ENCODE measurements at places on chromosomes 16 and 17.

DNA sequence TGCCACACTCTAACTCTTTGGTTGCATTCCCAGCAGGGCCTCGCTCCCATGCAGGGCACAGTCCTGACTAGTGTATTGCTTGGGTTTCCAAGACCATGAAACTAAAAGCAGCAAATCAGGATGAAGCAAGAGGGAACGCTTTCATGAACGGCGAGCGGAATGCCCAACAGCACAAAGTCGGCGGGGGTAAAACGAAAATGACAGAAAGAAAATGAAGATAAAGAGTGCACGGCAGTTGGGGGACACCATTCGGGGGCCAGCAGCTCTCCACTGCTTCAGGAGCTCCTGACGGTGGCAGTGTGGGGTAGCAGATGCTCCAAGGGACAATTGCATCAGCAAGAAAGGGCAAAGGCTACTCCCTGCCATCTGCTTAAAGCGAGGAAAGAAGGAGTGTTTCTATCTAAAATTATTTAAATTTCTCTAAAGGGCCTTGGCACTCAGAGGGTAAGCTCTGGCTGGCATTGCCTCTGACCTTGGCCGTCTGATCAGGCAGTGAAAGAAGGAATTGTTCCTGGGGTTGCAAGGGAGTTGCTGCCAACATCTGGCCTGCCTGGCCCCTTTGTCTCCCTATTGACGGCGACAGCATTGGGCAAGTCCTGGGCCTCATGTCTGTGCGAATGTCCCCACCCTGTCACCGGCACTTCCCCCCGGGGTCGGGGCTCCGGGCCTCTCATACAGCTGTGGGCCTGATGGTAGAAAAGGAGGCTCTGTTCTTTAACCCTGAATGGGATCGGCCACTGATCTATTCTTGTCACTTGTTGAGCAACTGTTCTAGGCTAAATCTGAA, 138.2 kb downstream of the CMIP start:
- no peak for DNase-seq

DNA sequence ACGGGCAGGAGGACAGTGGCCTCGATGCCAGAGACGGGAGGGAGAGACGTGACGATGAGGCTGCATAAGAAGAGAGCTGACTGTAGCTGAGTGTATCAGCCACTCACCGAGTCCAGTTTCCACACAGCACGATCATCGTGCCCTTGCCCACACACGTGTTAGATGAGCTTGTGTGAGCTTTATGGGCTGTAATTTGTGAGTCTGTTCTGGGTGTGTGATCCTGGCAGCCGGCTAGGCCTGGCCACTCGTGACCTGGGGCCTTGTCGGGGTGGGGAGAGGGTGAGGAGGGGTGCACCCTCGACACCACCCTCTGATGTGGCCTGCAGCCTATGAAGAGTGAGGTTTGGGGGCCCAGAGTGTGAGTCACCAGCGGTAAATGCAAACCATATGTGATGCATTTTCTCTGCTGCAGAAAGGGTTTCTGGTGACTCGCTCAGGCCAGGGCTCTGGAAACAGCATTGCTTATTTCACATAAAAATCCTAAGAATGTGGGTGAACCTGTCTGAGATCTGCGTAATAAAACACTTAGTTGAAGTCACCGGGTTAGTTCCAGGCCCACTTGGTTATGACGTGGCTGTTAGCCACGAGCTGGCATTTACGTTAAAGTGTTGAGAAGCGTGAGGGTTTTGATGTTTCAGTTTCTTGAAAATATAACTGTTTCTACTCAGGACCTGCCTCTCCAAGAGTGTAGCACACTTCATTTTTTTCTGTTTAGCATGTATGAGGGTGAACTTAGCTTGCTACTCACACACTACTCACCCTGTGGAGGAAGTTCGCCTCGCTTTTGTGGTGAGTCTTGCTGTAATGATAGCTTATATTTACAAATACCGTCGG, 4.2 kb downstream of the METRNL start:
- DNase-seq: peak; percentile 89

- DNase-seq: no peak
Observed at GRCh38 chr16:12178251-12178990, 201.9 kb downstream of the SNX29 start.

DNA sequence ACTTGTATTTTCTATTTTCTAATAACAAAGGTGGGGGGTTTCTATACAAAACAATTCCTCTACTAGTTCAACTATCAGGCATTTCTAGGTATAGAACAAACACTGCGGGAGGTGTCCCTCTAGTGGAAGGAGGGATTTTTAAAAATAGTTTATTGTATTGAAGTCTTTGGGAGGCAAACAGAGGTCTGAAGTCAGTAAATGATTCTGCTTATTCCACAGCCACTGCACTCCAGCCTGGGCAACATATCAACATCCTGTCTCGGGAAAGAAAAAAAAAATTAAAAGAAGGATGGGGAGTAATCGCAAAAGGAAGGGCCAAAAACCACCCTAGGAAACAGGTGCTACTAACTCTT, 648 bp upstream of the ERCC4 start:
- DNase-seq: peak; percentile 34

DNA sequence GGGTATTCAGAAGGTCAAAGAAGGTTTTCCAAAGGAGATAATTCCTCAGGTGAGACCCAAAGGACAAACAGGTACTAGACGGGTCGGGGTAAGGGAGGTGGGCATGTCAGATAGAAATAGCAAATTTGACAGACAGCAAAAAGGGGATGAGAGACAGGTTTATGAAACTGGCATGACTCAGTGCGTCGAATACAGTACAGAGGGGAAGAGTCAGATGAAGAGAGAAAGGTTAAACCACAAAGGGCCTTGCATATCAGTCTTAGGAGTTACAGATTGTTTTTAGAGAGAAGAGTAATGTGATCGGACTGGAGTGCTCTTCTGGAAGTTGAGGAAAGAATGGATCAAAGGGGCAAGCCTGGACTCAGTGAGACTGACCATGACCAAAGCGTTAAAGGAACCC, 88.4 kb downstream of the ZZEF1 start:
- no peak for DNase-seq
